ENCODE measurements at places on chromosomes 3 and 15.

GRCh38 chr3:54176106-54176505 is 53.8 kb downstream of the CACNA2D3 start:
- DNase-seq, result no peak

DNA sequence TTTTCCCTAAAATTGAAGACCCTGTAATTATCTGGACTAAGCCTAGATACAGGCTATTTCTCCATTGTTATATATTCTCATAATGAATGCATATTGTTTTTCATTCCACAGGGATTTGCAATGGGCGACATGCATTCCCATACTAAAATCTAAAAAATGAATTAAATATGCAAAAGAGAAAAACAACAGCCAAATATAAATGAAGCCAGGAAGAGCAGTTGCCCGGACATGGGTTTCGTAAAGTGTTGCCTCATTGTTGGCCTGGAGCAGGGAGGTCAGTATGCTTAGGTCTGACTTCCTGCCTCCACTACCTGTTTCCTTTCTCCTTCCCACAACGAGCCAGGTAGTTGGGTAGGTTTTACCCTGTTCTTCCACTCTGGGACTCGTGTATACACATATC is 27.1 kb upstream of the SLCO3A1 start:
- DNase-seq, result no peak

DNA sequence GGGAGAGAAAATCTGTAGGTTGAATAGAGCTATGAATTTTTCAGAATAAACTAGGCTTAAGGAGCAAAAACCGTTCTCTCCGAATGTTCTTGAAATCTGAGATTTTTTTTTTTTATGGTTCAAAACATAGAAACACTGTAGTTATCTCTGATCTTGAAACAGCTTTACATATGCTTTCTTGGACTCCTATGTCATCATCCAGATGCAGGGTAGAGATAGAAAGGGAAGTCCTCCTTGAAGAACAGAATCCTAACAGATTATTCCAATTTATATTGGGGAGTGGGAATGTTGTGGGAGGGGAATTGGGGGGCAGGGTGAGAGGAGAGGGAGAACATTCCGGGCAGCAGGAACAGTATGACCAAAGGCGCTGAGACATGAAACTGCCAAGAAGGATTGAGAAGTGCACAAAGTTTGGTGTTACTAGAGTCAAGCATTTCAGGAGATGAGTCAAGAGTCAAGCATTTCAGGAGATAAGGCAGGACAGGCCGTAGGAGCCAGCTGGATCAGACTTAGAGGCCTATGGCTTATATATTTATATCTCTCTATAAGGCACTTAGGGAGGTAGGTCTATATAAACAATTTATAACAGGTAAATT is 21.9 kb upstream of the ST3GAL6 start:
- no peak for DNase-seq

GRCh38 chr3:58055314-58055713 is 47.1 kb downstream of the FLNB start:
- DNase-seq, result no peak

- DNase-seq, result no peak
These were observed 153.1 kb upstream of the BFSP2 start for GRCh38 chr3:133246773-133247172.

- DNase-seq, result no peak
These were observed 60.1 kb downstream of the SLC12A1 start for GRCh38 chr15:48266024-48266689.

- no peak for DNase-seq
These were observed 54.2 kb downstream of the PIK3R4 start for GRCh38 chr3:130692455-130692854.
